ENCODE measurements at places on chromosomes 7 and 10.
A peak's percentile ranks its signal among the peaks of the same experiment; 100 is the strongest.

DNA sequence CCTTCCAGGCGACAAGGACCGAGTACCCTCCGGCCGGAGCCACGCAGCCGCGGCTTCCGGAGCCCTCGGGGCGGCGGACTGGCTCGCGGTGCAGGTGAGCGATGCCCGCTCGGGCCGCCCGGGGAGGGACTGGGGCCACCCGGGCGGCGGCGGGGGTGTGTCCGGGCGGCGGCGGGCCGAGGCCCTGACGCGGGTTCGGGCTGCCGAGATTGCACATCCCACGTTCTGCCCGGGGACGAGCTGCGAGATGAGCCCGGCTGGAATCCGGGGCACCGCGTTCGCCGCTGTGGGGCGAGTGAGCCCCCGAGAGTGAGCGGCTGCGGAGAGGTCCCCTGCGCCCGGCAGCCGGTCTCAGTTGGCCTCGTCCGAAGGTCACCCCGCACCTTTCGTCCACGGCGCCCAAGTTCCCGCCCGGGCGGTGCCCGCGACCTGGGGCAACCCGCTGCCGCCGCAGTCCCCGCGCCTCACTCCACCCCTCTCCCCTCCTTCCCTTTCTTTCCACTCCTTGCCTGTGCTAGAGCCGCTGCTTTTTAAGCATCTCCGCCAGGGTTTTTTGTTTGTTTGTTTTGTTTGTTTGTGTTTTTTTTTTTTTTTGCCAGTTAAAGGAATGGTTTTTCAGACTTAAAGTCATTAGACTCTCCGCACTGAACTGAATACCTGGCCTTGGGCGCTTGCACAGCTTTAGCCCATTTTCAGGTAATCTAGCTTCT lies 515 bp downstream of the RALA start:
- no peak for DNase-seq

GRCh38 chr7:50273870-50274269 lies 30.6 kb upstream of the IKZF1 start:
- no peak for DNase-seq

DNA sequence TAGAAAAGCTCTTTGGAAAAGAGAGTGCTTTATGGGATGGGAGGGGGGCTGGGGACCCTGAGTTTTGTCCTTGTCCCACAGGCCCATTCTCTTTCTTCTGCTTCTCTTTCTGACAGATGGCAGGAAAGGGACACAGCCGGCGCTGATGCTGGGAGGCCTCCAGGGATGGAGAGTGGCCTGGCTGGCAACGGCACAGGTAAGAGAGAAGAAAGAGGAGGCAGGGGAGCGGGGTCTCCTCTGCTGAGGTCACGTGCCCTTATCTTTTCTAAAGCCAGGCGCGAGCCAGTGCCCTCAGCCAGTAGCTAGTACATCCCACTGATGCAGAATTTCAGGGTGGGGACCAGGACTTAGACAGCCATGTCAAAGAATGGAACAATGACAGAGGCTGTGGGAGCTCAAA lies 9.2 kb downstream of the ZNF775 start:
- no peak for DNase-seq

DNA sequence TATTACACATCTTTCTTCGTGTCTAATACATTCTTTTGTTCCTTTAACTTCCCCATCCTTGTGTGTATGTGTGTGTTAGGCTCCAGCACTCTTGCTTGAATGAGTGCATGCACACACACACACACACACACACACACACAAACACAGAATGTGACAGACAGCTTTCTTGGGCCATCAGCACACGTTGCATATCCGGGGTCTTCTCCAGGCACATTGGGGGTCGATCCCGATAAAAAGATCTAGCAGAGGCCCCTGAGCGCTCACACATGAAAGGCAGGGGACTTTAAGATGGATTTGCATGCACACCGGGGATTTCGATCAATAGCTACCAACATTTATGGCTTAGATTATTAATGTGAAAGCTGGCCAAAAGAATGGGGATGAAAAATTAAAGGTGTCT lies 4.5 kb downstream of the SKIDA1 start:
- no peak for DNase-seq

DNA sequence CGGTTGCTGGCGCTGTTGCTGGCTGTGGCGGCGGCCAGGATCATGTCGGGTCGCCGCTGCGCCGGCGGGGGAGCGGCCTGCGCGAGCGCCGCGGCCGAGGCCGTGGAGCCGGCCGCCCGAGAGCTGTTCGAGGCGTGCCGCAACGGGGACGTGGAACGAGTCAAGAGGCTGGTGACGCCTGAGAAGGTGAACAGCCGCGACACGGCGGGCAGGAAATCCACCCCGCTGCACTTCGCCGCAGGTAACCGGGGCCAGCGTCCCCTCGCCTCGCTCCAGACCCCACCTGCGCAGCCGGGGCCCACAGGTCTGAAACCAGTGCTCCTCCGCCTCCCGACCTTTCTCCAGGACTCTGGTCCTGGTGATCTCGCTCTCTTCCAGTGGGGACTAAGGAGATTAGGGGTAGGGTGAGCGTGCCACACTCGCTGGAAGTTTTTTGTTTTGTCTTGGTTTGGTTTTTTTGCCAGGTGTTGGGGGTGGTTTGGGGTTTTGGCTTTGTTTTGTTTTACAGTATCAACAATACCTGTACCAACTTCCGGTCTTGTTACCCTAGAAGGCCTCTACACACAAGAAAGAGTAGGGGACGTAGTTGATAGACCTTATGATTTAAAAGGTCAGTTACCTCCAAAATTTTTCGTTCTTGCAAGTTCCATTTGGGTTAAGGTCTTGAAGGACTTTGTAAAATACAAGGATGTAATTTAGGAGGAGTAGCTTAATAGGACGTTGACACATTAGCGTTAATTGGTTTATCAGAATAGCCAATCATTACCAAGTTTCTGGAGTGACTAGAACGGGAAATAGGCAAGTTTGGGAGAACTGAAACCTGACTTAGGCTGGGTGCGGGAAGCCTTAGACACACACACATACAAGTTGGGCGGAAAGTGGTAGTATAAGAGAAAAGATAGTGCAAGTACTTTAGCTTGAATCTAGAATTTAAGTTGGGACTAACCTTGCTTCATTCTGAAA lies 704 bp downstream of the TNKS2 start:
- DNase-seq, result no peak

DNA sequence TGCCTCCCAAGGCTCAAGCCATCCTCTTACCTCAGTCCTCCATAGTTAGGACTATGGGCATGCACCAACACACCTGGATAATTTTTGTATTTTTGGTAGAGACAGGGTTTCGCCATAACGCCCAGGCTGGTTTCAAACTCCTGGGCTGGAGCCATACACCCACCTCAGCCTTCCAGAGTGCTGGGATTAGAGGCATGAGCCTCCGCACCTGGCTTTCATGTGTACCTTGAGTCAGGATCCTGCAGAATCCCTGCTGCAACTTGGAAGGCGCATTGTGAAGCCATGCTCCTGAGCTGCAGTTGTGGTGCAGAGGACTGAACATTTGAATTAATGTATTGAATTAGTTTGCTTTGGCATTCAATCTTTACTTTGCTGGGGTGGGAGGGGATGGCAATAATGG lies 29.4 kb upstream of the NMT2 start:
- no peak for DNase-seq

- no peak for DNase-seq
These were observed 47.9 kb downstream of the MTERF1 start for GRCh38 chr7:91832493-91833045.

DNA sequence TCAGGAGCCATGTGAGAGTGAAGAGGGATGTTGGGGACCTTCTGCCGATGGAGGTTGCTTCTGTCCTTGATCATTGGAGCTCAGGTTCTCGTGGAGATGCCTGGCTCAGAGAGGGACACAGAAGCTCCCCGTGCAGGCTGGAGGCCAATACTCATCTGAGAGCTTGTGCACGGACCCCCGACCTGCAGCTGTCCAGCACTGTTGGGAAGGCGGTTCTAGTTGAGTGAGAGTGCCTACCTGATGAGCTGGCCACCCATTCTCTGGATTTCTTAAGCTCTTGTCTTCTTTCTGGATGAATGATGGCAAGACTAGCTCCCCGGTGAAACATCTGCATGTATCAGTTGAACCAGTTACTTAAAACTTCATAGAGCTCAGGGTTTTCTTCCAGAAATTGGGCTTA lies 247.6 kb upstream of the MKI67 start:
- no peak for DNase-seq

- no peak for DNase-seq
These were observed 25.0 kb upstream of the ELFN1 start for GRCh38 chr7:1645071-1645409.

- no peak for DNase-seq
These were observed 42.2 kb upstream of the GRB10 start for GRCh38 chr7:50824882-50825281.

DNA sequence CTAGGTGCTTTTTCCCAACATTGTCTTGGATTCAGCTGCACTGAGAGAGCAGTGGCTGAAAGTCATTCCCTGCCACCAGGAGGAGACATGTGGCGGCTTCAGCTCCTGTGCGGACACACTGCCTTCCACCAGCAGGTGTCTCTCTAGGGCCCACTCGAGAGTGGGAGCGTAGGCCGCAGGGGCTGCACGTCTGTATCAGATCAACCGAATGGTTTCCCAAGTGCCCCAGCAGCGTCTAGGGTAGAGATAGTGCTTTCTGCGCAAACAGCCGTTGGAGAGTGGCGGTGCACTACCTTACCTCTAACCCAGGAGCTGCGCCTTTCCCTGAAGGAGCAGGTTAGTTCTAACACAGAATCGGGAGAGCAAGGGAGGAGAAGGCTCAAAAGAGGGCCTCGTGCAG lies 31.7 kb downstream of the PAPOLB start:
- peak; percentile 38 for DNase-seq

DNA sequence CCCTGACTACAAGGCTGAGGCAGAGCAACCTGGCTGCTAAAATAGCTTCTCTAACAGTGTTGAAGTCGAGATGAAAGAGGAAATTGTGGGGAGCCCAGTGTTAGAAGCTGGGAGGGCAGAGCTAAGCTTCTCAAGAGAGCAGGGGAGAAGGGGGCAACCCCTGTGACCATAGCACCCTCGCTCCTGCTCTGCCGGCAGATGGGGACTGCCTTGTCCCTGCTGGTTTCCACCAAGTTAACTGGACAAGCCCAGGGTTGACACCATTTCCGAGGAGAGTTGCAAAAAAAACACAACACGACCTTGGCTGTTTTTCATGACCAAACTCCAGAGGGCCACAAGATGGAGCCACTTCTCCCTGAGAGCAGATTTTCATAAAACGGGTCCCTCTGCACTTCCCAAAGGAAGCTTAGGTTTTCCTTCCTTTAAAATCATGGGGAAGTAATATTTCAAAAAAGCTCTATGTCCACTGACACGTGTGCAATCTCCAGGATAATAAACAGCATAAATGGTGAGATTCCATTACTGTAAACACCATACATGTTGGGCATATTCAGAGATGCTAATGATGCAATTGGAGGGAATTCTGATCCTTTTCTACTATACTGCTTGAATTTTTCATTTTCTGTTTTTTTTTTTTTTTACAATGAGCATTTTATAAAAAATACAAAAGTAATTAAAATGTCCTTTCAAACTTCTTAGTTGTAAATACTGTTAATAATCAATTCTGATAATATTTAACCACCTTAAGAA lies 140.4 kb downstream of the PIP4K2A start:
- DNase-seq, result no peak

DNA sequence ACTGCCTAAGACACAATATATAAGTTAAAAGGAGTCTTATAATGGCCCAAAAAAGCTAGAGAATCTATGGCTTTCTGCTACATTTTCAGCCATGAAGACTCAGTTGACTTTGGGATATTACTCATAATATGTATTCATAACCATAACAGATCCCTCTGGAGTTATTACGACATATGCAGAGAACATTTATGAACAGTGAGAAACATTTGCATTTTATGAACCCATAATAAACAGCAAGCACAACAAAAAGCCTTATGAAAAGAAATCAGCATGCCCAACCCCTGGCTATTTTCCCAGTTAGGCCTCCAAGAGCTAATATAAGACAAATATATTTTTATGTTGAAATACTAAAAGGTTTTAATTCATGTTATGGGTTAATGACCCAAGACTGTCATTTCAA lies 52.4 kb downstream of the ARMH3 start:
- DNase-seq, result no peak

DNA sequence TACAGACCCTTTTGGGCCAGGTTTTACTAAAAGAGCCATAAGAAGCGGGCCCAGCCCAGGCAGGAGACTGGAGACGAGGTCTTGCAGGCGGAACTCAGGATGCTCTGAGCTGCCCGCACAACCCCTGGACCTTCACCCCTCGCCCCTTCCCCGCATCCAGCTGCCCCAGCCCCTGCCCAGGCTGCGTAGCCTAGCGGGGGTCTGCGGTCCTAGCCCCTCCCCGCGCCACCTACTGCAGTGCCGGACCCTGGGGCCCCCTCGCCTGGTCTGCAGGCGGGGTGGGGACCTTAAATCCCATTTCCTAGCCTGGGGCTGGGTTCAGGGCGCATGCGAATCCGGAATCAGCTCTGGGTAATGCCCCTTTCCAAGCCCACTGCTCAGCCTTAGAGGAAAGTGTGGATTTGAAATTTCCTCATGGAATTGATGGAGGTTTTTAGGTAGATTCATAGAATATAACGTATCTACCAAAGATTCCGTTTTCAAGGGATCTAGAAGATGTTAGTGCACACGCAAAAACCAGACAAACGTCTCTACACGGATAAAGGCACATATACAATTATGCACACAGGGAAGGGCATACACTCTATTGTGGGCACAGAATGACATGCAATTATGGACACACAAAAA lies 546 bp upstream of the HOXA3 start:
- no peak for DNase-seq

DNA sequence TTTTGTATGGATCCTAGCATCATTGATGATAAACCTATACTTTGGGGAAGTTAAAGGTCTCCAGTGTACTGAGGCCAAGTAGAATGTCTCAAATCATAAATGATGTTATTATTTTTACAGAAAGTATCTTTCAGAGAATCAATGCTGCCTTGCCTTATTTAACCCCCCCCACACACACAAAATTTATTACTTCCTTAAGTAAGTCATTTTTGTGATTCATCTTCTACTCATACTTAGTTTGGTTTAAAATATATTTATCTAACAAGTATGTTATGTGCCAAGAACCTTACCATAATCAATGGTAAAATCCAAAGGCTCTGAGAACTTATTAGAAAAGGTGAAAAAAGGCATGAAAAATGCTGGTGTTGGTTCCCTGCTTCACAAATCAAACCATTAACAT lies 18.8 kb upstream of the CLDN12 start:
- no peak for DNase-seq

- DNase-seq, result no peak
These were observed 91.3 kb downstream of the POU6F2 start for GRCh38 chr7:39069031-39069430.
